ENCODE measurements at places on chromosomes 12 and 14. TPM values are rescaled to one million over a fixed set of nuclear protein-coding genes. Genes with fewer than 3 reads are reported as not detected.

The LIN7A gene
- 1.5 TPM for total RNA-seq

The TTC5 gene
- total RNA-seq = 25.5 TPM

The COX8C gene
- total RNA-seq = not detected

The NUDT14 gene
- total RNA-seq = 34.0 TPM

The SDS gene
- total RNA-seq = not detected

The GRIP1 gene
- not detected for total RNA-seq

The RAD9B gene
- total RNA-seq = 0.90 TPM

The B4GALNT3 gene
- 13.6 TPM for total RNA-seq

The GPR137C gene
- 0.47 TPM for total RNA-seq
